Natural killer cell (primary cell): ENCODE measurements at places on chromosomes 1 and 21.
A peak's percentile ranks its signal among the peaks of the same experiment; 100 is the strongest.

DNA sequence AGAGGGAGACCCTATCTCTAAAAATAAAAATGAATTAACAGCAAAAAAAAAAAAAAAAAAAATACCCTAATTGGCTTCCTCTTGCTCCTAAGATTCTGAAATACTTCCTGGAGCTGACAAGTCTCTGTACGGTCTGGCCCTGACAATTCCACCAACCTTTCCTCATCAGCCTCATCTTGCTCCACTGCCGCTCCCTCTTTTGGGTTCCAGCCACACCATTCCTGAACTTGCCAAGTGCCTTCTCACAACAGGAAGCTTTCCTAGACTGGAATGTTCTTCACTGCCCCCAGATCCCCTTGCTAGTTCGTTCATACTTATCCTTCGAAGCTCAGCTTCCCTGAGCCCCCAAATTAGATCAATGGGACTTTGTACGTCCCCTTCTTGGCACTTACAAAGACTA lies 37.0 kb downstream of the AKNAD1 start:
- DNase-seq: no peak

DNA sequence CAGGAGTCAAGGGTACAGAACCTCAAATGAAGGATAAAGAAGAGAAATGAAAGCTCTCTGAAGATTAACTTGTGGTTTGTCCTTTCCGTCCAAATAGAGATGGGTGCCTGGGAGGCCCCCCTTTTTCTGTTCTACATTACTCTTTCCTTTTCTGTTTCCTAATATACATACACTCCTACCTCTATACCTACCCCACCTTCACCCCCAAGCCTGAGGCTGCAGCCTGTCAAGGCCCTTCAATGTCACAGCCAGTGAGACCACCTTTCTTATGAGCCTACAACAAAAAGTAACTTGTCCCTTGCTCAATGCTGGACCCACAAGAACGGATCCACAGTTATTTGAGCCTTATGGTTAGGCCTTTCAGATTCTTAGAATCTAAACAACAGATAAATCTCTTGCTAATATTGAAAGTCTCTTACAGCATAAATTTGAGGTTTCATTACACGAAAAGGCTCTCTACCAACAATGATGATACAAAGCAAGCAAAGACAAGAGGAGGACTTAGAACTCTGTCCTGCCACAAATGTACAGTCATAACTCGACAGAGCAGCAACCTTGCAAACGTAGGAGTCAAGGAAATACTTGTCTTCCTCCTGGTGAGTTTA lies 4.1 kb upstream of the TRAF3IP3 start:
- no peak for DNase-seq

GRCh38 chr21:36021251-36021837 lies 39.0 kb downstream of the SETD4 start:
- DNase-seq: no peak

DNA sequence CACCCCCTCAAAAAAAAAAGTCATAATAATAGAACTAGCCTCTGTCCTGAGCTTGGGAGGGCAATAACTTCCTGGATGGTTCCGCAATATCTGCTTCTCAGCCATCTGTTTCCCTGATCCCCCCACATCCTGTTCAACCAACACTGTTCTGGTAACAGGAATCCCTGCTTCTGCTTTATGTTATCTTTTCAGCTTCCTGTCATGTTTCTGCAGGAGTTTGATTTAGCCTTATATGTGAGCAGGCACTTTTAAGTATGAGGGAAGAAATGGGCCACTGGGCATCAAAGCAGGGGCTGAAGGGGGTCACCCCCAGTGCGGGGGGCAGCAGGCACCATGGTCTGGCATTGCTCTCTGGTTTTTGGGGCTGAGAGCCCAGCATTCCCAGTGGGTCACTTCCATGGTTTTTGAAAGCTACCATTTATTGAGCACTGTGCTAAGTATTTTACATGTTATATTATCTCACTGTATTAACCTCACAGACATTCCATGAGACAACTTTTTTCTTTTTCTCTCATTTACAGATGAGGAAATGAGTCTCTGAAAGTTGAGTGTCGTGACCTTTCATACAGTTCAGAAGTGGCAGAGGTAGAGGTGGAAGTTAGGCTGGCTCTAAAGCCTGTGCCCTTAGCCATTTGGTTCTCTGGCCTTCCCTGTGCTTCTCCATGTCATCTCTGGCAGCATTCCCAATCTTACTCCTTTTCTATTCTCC lies 61.9 kb downstream of the DNTTIP2 start:
- no peak for DNase-seq

- no peak for DNase-seq
Measured at GRCh38 chr1:167090314-167090942, at the start of gene GPA33. GPA33 (minus strand) TSS chr1:167090377; CDS start chr1:167090287, 90 bp downstream.

DNA sequence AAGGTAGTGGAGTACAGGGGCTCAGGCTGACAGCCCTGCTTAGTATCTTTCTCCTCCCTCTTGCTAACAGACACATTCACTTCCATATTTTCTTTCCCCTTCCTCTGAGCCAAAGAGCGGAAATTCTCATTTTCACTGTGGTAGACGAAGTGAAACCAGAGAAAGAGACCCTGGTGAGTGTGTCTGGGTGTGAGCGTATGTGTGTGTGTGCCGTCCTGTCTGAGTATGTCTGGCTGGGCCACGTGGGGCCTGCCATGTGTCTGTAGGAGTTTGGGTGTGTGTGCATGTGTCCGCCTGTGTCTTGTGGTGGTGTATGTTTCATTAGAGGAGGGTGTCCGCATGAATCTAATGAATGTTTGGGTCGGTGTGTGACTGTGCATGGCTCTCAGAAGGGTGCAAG lies 1.7 kb downstream of the COL8A2 start:
- peak; percentile 32 for DNase-seq

GRCh38 chr1:229641306-229641705 lies 15.3 kb downstream of the URB2 start:
- no peak for DNase-seq

- no peak for DNase-seq
Measured at GRCh38 chr1:41670217-41670957, 185.9 kb upstream of the EDN2 start.

- DNase-seq: no peak
Measured at GRCh38 chr21:35420656-35421055, 371.6 kb upstream of the RUNX1 start.

DNA sequence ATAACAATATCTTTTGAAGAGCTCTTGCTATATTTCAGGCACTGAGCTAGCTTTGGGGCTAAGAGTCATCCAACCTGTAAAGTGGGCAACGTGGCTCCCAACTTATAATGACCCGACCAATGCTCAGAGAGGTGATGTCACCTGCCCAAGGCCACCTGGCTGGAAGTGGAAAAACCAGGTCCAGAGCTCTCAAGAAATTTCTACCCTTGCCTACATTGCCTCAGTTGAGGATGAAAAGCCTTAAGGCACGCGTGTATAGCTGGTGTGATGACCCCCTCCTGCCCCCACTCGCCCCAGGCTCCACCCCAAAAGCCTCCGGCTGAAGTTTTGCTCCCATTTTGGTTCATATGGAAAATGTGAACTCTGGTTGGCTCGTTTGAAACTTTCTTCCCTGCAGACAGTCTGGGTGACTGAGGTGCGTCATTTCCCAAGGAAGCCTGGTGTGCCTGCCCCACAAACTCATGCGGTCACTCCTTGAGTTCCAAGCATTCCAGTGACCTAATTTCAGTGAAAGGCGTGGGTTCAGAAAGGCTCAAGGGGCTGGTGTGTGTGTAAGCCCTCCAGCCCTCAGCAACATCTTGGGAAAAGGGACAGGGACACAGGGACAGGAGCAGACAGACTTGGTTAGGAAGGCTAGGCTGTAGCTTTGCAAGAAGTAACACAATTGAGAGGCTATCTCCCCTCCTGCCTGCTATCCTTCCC lies 20.5 kb downstream of the HTR1D start:
- DNase-seq: no peak

DNA sequence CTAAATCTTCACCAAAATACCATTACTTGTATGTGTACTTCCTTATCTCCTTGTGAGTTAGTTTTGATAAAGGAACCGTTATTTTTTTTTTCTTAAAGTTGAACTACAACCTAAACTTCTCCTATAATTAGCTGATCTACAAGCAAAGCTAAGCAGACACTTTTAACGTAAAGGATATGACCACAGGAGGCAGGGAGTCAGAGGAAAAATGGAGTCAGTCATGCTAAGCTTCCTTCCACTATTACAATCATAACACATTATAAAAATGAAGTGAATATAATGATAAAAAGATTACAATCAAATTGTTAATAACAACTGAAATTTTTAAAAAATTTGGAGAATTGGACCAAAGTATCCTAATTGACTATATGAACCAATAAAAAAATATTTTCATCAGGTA lies 892.6 kb downstream of the KCNT2 start:
- DNase-seq: no peak

GRCh38 chr1:207352554-207352953 lies 31.1 kb downstream of the CD55 start:
- DNase-seq: no peak

DNA sequence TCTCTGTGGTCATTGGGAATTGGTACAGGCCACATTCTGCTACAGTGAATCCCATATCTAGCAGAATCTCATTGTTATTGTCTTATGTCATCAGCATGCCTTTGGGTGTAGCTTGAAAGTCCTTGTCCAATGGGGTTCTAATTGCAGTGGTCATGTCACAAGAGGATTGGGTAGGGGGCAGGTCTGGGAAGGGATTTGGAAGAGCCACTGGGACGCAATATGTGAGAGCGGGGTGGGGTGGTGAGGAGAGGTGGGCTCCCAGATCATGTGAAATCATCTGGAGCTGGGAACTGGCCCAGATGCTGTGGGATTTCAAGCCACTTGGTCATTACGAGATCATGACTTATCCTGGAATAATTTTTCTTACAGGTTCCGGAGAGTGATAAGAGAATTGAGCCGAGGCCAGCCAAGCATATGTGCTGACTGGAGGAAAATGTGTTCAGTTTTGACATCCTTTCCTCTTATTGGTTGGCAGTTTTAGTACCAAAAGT lies 16.3 kb downstream of the CNIH3 start:
- DNase-seq: no peak
